Activated T-helper 2 cell treated with anti-CD3 and anti-CD28 coated beads, Interferon-gamma antibody, Interleukin-2, Interleukin-4, amounts not matched to agents 10 μg/mL and 5 μg/mL and 100 μg/mL, durations not matched to agents 14 hours and 24 hours and 36 hours (primary cell): ENCODE measurements at places on chromosomes 1 and 21. TPM values are rescaled to one million over a fixed set of nuclear protein-coding genes. Genes with fewer than 3 reads are reported as not detected.

- DNase-seq: no peak
Observed at GRCh38 chr1:157004806-157005205, 40.7 kb downstream of the ARHGEF11 start.

- DNase-seq: no peak
Observed at GRCh38 chr1:193222056-193222615, 35.7 kb upstream of the B3GALT2 start.

DNA sequence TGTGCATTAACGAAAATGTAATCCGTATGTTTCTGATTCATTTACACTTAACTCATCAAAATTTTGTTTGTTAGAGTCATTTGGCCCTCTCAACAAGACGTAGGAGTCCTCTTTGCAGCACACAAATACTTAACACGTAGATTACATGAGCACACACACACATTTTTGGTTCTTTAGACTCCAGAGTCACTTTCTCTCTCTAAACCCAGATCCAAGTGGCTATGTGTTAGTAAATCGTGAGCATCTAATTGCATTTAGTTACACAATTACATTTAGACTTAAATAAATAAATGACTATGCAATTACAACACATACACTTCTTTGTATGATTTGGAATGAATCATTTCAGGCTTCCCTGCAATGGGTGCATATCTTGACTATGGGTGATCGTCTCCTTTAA is 109.0 kb upstream of the GREM2 start:
- DNase-seq: no peak

DNA sequence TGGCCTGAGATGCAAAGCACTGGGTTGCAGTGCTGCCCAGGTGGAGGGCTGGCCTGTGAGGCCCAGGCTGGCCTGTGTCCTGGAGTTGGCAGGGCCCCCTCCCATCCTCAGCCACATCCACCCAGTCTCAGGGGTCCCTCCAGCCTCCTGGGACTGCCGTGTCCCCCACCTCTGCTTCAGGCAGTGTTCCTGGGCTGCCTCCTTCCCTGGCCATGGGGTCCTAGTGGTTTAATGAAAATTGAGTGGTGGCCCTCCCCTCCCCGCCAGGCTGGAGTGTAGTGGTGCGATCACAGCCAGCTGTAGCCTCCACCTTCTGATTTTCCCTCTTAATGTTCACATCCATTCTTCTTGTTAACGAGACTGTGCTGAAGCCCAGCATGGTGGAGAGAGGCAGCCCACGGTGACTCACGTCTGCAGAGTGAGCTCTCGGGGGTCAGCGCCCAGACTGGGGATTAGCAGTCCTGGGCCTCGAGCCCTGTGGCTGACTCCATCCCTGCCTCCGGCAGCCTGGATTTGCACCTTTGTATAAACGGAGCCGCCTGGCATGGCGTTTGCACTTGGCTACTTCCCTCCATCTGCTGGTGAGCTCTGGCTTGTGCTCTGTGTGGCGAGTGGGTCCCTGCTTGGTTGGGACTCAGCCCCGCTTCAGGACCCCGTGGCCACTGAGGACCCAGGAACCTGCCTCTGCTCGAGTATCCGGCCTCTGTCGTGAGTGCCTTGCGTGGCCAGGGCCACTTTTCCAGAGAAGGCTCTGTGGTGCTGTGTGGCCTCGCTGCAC is 6.9 kb downstream of the MIB2 start:
- no peak for DNase-seq

The LINGO4 gene
- not detected in 2 replicates for total RNA-seq
